Stimulated activated CD4-positive, alpha-beta T cell treated with anti-CD3 and anti-CD28 coated beads, Interleukin-4, amount 100 ng/mL, for 24 hours (primary cell): ENCODE measurements at places on chromosomes 1 and 21.

DNA sequence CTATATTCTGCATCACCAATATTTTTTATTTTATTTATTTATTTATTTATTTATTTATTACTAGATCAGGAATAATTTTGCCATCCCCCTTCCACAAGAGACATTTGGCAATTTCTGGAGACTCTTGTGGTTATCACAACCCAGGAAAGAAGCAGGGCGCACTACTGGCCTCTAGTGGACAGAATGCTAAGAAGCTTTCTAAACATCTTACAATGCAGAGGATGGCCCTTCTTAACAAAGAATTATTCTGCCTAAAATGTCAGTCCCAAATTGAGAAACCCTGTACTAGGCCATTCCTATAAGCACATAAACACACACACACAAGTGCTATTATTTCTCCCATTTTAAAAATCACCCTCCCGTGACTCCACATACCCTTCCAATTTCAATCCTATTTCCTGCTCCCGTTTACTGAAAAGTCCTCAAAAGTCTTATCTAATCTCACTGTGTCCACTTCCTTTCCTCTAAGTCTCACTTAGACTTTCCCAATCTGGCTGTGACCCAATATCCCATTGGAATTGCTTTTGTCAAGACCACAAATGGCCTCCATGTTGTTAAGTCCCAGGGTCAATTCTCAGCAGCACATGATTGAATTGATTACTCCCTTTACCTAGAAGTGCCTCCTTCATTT is 43.7 kb upstream of the RNF11 start:
- DNase-seq: peak; percentile 66

DNA sequence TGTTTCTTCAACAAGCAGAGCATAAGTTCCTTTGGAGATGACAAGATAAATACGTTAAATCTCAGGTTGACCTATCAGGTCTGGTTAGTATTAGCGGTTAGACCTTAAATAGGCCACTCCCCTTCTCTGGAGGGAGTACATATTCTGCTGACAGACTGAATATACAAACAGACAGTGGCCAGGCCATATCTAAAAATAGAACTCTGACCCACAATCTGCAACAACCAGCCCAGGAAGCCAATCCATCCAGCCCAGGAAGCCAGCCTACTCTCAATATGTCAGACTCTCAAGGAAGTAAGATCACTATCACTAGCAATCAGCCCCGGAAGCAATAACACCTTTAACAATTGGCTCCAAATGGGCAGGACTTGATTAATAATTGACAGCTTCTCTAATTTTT is 6.7 kb downstream of the IL20 start:
- DNase-seq: no peak

DNA sequence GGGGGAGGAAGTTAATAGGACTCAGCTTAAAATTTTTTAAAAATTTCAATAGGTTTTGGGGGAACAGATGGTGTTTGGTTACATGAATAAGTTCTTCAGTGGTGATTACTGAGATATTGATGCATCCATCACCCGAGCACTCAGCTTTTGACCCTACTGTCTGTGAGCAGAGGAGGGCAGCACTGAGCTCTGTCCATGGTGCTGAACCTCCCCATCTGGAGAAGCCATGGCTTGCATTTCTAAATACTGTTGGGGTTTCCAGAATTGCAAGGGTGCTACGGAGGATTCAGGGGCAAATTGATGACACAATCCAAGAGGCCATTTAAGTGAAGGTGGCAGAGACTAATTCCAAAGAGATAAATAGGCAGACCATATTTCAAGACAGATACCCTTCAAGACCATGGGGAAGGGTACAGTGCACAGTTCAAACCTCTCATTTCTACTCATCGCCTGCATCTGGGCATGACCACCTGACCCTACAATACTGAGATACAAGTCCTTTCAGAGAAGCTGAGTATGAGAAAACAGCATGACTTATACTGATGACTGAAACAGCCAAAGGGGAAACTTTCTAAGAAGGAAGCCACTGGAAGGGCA is 17.2 kb downstream of the SYT2 start:
- peak; percentile 64 for DNase-seq

DNA sequence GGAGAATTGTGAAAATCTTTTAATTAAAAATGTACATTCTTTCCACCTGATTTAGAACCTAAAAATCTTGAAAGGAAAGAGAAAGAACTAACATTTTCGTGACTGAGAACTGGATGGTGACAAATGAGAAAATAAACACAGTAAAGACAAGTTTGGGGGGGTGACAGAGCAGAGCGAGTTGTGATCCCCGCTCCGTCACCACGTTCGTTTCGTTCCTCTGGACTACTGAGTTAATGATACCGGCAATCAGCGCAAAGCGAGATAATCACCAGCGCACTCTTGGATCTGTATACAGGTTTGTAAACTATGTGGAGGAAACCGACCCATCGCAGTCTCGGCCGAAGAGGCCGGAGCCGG is 31.2 kb upstream of the CFAP126 start:
- DNase-seq: no peak

- no peak for DNase-seq
Observed at GRCh38 chr1:59186656-59187055, 110.2 kb upstream of the FGGY start.

DNA sequence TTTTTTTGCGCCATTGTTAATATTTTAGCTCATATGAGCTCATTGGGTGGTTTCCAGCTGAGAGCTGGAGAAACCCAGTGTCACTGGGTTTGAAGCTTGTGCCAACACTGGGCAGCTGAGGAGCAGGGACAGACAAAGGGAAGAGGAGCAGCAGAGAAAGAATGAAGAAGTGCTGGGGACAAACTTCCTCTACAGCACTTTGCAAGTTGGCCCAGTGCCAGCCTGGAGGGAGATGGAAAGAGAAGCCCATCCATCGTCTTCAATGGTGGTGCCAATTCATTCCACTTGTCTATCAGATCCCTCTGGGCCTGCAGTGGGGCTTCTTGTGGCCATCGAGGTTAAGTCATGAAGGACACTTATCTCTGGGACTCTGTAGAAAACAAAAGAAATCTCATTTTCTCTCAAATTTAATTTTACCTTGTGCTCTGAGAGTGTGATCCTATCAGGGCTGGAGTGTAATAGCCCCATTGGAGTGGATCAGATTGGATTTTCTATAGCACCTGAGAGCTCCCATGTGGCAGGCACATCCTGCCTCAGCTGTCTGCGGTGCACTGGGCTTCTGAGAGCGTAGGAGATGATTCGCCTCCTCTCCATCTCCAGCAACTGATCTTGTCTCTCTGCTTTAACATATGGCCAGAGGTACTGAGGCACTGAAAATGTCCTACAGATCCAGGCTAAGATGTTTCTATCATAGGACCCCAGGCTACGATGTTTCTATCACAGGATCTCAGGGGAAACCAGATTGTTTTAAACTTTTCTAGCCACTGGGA is 114.7 kb downstream of the TNR start:
- DNase-seq: no peak

GRCh38 chr1:36643371-36644270 is 160.9 kb upstream of the CSF3R start:
- DNase-seq: no peak

- no peak for DNase-seq
Observed at GRCh38 chr1:100516857-100517256, 21.1 kb upstream of the GPR88 start.

DNA sequence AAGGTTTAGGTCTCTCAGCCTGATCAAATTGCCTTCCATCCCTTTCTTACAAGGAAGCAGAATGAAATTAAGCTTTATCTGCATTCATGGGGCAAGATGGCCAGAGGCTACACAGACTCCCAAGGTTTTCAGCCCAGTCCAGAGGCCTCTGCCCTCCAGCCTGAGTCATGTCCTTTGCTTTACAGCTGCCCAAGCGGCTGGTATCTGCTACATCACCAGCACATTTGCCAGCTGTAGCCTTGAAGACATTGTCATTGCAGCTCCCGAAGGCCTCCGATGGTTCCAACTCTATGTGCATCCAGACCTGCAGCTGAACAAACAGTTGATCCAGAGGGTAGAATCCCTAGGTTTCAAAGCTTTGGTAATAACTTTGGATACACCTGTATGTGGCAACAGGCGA is 16.0 kb downstream of the HAO2 start:
- DNase-seq: no peak

DNA sequence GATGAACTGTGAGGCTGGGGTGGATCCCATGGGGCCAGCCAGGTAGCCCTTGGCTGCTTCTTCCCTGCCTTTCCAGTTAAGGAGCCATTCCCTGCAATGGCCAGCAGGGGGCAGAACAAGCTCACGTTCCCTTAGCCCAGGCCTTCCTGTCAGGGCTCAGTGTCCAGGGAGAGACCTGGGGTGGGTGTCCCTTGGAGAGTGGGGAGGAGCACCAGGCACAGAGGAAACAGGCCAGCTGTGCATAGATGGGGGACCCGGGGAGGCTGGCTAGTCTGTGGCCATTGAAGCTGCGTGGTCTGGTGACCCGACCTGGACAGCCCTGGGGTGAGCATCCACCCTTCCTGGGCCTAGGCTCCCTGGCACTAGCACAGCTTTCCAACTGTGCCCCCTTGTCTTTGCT is 13.2 kb upstream of the EPS8L3 start:
- peak; percentile 79 for DNase-seq

DNA sequence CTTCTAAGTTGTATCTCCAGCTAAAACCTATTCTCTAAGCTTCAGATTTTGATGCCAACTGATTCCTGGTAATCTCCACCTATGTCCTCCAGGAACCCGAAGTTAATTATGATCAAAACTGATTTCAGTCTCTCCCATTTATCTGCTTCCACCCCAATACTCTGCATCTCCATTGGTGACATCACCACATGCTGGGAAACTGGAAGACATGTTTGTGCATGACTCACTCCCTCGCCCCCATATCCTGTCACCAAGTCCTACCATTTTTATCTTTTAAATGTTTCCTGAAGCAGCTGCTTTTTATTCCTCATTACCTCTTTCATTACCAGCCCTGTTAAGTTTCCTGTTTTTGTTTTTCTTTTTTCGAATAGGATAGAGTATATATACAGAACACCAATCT is 228.5 kb downstream of the LRRC40 start:
- no peak for DNase-seq

- DNase-seq: no peak
Observed at GRCh38 chr1:172069534-172069933, 228.2 kb downstream of the DNM3 start.

GRCh38 chr1:86052948-86053698 is 103.4 kb downstream of the COL24A1 start:
- DNase-seq: no peak

DNA sequence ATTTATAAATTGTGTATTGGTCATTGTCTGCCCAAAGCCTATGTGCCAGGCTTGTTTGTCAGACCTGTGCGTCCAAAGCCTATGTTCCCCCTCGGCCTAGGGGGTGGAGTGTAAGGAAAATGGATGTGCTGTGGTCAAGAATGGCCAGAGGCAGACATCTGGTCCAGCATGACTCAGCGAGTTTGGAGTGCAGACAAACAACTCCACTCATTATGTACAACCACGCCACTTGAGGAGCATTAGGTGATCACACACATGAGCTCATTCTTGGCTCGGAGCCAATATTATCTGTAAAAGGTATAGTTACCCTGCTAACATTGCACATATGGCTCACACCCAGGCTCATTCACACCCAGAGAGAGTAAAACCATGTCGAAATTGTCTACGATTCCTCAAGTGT is 1047.6 kb upstream of the ADGRL4 start:
- DNase-seq: no peak

- DNase-seq: no peak
Observed at GRCh38 chr21:41823906-41824305, 55.2 kb downstream of the PRDM15 start.

DNA sequence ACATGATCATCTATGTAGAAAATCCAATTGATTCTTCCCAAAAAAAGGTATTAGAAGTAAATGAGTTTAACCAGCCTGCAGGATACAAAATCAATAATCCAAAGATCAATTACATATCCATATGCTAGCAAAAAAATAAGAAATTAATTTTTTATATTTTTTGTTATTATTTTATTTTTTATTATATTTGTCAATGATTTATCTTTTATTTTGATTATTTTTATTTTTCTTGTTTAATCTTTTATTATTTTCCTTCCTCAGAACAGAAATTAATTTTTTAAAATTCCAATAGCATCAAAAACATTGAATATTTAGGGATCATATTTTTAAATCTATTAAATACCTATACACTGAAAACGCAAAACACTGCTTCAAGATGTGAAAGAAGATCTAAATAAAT is 331.2 kb downstream of the PLPP3 start:
- no peak for DNase-seq

DNA sequence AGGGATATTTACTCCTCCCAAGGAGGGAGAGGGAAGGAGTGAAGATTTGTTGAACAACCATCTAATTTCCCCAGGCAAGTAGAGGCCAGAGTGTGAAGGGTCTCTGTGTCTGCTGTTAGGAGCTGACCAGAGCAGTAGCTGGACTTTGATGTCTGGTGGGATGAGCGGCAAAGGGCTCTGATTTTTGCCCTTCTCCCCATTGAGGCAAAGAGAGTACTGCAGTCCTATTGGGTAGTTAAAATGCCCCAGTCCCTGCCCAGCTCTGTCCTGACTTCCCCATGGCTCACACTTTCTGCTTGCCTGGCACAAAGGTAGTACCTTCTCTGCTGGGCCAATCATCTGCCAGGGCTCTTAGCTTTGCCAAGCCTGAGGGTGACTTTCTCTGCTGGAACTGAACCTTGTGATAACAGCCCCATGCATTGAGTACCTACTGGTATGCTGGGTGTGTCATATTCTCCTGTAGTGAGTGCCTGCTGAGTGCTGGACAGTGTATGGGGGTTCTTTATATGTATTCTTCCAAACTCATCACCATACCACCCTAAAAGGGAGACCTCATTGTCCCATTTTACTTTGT is 64.0 kb upstream of the SELENON start:
- no peak for DNase-seq

GRCh38 chr1:40153073-40153770 is 8.0 kb upstream of the RLF start:
- peak; percentile 33 for DNase-seq

GRCh38 chr1:43414634-43415223 is 25.0 kb downstream of the SZT2 start:
- DNase-seq: peak; percentile 68

DNA sequence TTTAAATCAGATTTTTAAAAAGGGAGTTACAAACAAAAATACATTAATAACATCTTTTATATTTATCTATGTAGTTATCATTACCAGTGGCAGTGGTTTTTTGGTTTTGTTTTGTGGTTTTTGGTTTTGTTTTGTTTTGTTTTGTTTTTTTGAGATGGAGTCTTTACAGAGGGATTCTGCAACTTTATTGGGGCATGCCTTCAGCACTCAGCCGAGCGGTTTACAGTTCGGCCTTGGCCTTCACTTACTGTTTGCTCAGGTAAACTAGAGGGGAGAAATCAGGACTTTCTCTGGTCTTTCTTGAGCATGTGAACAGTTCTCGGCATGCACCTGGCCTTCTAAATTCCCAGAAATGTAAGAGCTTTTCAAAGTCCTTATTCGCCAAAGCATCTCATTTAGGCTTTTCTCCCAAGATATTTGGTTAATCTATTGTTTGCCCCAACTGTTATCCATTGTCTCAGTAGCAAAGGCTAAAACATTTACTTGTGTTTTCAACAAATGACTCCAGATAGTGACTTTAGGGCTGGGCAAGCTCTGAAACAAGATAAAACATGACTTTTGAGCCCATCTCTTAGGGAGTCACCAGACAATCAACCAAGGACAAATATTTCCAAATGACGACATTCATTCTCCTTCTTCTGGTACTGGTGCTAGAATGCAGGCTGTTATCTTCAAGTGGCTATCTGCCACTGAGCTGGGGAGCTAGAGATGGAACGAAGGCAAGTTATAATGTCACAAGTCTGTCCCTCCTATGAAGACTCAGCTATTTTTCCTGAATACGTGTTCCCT is 48.4 kb upstream of the ADORA3 start:
- DNase-seq: no peak
